ENCODE measurements at places on chromosomes 2 and 18.

DNA sequence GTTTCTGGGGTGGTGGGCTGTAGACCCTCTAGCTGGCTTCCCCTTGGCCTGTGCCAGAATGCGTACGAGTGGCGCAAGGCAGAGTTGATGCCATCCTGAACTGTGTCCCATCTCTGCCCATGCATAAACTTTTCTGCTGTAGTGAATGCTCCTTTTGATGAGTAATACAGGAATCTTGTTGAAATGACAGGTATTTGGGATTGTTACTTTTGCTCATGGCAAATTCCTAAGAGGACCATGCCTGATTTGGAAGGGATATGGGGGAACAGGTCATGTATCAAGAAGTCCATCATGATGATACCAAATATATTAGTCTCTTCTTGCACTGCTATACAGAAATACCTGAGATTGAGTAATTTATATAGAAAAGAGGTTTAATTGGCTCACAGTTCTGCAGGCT is 648.0 kb downstream of the SLC4A3 start:
- no peak for DNase-seq

GRCh38 chr2:143694335-143694734 is 565.1 kb downstream of the ARHGAP15 start:
- DNase-seq: peak; percentile 46

DNA sequence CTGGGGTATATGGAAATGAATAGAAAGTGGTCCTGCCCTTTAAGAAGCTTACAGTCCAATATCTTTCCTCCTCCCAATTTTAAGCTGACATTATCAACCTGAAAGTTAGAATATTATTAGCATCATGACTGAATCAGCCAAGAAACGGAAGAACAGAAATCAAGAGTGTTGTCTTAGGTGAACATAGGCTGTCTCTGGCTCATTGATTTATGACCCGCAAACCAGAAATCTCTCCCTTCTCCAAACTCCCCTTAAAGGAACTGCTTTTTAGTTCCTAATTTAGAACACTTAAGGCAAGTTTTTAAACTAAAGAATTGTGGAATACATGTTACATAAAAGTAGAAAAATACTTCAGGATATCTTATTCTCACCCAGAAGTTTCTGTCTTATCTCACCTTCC is 62.7 kb downstream of the MYO3B start:
- no peak for DNase-seq

DNA sequence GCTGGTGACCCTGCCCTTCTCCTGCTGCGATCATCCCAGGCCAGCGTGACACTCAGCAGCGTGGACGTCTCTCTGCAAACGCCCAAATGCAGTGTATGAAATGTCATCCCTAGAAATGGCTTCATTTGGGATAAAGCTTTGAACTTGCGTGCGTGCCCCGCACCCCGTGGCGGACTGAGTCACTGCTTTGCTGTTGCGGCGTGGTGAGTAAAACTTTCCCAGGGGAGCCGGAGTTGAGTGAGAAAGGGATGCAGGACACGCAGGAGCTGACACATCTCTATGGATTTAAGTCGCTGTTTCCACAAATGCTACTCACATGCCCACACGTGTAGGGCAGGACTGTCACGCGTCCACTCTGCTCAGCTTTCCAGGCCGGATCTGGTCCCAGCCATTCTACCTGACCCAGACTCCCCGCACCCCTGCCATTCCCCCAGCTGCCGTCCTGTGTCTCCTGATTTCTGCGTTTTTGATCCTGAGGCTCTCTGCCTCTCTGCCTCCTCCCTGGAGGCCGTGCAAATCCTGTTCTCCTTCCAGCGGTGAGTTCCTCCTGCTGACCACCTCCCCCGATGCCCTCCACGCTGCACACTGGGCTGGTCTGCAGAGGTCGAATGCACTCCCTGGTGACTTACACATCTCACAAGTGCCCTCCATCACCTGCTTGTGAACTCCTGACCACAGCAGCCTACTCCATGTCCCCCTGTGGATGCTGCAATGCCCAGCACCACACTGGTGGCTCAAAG is 88.9 kb downstream of the MBP start:
- DNase-seq: no peak

DNA sequence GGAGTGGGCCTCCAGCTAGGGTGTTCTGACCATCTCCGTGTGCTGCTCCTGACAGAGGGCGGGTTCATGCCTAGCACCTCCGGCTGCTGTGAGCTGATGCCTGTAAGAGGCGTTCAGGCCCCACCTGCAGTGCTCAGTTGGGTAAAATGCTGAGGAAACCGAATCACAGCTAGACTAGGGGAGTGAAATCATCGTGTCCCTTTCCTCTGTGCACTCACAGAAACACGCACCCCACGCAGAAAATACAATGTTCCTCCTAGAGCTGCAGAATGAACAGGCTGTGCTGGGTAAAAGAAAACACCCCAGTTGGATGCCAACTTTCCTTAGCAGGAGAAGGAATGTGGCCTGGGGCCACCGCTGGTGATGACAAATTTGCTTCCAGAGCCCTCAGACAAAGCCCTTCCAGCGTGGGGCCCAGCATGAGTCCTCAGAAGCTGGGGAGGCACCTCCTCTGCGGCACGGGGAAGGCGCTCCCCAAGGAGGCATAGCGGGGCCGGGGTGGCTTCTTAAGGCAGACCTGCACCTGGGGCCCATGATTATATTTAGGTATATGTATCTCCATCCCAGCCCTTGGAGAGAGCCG is 16.3 kb upstream of the ARHGEF4 start:
- no peak for DNase-seq

GRCh38 chr18:79799619-79800370 is 2.1 kb downstream of the KCNG2 start:
- no peak for DNase-seq

DNA sequence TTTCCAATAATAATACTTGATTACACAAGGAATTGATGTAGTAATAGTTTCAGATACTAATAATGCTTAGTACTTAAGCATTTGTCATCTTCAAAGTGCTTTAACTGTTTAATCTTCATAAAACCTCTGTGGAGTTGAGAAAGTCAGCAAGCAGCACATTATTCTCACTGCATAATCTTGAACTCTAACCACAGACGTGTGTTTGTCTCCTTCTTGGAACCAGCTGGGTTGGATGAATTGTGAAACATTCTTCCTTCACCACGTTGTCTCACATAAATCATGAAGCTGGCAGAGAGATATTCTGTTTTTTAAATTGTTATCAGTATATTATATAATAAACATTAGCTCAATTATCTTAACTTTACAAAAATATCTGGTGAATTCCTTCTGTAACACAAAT is 55.1 kb upstream of the LDAH start:
- no peak for DNase-seq

GRCh38 chr2:223779877-223780276 is 57.5 kb downstream of the AP1S3 start:
- DNase-seq: peak; percentile 35

- DNase-seq: no peak
Observed at GRCh38 chr2:190941571-190941970, 61.0 kb downstream of the GLS start.

DNA sequence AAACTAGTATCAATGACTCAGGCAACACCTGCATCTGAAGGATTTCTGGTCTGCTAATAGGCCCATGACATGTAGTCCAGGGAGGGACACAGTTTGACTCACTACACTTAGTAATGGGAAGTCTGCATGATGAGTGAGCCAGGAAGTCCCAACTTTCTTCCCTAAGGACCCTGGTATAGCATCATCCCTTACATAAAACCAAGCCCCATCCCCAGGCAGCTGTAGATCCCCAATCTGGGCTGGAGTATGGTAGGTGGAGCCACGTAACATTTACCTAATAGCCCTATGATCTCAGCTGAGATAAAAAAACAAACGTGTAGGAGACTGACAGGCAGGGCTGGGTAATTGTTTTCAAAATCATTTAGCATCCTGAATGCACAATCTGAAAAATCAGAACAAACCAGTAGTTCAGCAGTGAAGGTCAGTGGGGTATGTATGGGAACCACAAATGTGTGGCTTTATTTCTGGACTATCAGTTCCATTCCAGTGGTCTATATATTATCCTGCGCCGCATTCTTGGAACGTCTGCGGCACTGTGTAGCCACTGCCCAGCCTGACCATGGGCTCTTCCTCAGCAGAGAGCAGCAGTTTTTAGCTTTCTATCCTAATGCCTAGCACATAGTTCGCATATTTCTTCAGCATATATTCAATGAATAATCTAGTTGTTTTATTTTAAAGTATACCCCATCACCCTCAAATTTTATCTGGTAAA is 33.5 kb downstream of the EPB41L3 start:
- DNase-seq: no peak

GRCh38 chr2:29042561-29043075 is 31.7 kb downstream of the PCARE start:
- peak; percentile 43 for DNase-seq

DNA sequence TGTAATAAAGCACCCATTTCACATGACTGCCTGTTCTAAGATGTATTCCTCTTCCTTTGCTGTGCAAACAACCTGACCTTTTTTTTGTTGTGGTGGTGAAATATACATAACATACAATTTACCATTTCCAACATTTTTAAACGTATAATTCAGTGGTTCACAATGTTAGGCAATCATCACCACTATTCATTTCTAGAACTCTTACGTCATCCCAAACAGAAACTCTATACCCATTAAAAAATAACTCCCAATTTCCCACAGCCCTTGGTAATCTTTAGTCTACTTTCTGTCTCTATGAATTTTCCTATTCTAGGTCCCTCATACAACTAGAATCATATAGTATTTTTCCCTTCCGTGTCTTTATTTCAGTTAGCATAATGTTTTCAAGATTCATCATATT is 36.7 kb downstream of the RND3 start:
- DNase-seq: no peak

All from erythroblast (primary cell).